ENCODE measurements at places on chromosomes 12 and 14. TPM values are rescaled to one million over a fixed set of nuclear protein-coding genes. Genes with fewer than 3 reads are reported as not detected.

GRCh38 chr14:60514741-60515491 lies 6.0 kb downstream of the SIX6 start:
- no peak for DNase-seq
- H3K27me3 ChIP-seq, result peaks cover 6% of the 10 kb centered on the region
- no peaks in the 10 kb centered on the region for H3K36me3 ChIP-seq
- H3K4me1 ChIP-seq, result peaks cover 33% of the 10 kb centered on the region
- no peak overlapping the region for H3K27ac ChIP-seq

- H3K4me3 ChIP-seq, result no peak overlapping the region
- no peaks in the 10 kb centered on the region for H3K4me1 ChIP-seq
- no peak for DNase-seq
- no peak overlapping the region for H3K27ac ChIP-seq
- no peaks in the 10 kb centered on the region for H3K36me3 ChIP-seq
- no peaks in the 10 kb centered on the region for H3K27me3 ChIP-seq
Observed at GRCh38 chr12:131872154-131873051, 22.0 kb upstream of the ULK1 start.

GRCh38 chr14:44070046-44070445 lies 437.0 kb downstream of the FSCB start:
- no peak overlapping the region for H3K4me3 ChIP-seq
- no peak overlapping the region for H3K27ac ChIP-seq
- no peak for DNase-seq
- H3K4me1 ChIP-seq, result no peaks in the 10 kb centered on the region

- no peak overlapping the region for H3K4me3 ChIP-seq
- H3K27ac ChIP-seq, result no peak overlapping the region
- no peaks in the 10 kb centered on the region for H3K4me1 ChIP-seq
Observed at GRCh38 chr12:97305651-97306050, 157.0 kb upstream of the RMST start.

- DNase-seq, result no peak
- H3K27me3 ChIP-seq, result no peaks in the 10 kb centered on the region
- peaks cover 16% of the 10 kb centered on the region for H3K4me1 ChIP-seq
- H3K4me3 ChIP-seq, result no peak overlapping the region
- H3K36me3 ChIP-seq, result no peaks in the 10 kb centered on the region
- no peak overlapping the region for H3K27ac ChIP-seq
Observed at GRCh38 chr14:100041271-100041670, 24.0 kb upstream of the EVL start.

- H3K36me3 ChIP-seq, result peaks cover 54% of the 10 kb centered on the region
- H3K4me3 ChIP-seq, result no peak overlapping the region
- peaks cover 25% of the 10 kb centered on the region for H3K4me1 ChIP-seq
- H3K27me3 ChIP-seq, result no peaks in the 10 kb centered on the region
- DNase-seq, result no peak
Observed at GRCh38 chr14:74902941-74903705, 19.9 kb downstream of the RPS6KL1 start.

DNA sequence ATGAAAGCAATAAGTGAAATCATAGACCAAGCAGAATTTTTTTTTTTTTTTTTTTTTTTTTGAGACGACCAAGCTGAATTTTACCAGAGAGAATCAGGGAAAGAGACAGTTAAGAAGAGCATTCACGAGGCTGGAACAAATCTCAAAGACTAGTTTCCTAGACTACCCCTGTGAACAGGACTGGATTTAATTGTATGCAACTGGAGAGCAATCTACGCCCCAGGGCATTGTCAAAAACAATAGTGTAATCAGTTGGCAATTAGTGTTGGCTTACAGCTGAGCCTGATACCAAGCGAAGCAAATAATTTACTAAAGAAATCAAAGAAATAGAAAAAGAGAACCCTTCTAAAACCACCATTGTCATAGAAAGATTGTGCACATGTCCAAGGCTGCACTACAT lies 232.9 kb upstream of the CPNE8 start:
- no peak overlapping the region for H3K4me3 ChIP-seq
- no peak overlapping the region for H3K27ac ChIP-seq
- no peaks in the 10 kb centered on the region for H3K36me3 ChIP-seq
- no peaks in the 10 kb centered on the region for H3K27me3 ChIP-seq

DNA sequence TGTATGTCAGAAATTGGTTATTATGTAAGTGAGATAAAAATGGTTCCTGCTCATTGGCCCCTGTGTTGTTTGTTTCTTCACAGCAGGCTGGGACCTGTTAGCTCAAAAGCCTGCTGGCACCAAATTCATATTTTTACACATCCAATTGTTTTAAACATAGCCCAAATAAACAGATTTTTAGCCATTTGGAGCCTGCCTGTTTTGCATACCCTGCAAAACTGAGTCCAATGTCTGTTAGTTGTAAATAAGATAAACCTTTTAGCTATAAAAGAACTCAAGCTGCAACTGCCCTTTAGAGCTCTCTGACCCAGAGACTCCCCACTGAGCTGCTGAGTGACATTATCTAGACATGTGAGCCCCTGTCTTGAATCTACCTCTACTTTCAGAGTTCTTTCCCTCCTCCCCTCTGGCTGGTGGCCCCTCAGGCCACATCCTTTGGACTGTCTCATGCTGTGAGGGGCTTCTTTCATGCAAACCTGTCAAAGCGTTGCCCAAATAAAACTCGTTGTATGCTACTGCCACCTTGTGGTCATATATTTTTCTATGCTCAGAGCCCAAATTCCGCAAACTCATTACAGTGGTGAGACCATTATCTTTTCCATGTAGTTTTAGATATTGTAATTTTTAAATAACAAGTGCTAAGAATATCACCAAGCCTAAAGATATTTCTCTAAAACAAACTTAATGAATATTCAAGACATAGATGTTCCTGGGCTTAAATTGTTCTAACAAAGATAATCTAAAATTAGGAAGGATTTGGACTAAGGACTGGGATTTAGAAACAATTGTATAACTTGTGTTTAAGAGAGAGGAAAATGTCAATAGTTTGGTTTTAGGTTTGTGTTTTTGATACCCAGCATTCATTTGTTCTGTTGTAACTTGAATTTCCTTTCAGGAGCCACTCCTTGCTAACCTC lies 337.9 kb downstream of the AACS start:
- no peak for DNase-seq
- no peak overlapping the region for H3K4me3 ChIP-seq
- no peaks in the 10 kb centered on the region for H3K27me3 ChIP-seq
- no peaks in the 10 kb centered on the region for H3K4me1 ChIP-seq
- no peaks in the 10 kb centered on the region for H3K36me3 ChIP-seq

- no peak for DNase-seq
- no peak overlapping the region for H3K27ac ChIP-seq
- no peak overlapping the region for H3K4me3 ChIP-seq
- no peaks in the 10 kb centered on the region for H3K36me3 ChIP-seq
- no peaks in the 10 kb centered on the region for H3K27me3 ChIP-seq
Observed at GRCh38 chr14:45145214-45145613, 9.5 kb downstream of the FANCM start.

- no peaks in the 10 kb centered on the region for H3K36me3 ChIP-seq
- H3K27me3 ChIP-seq, result no peaks in the 10 kb centered on the region
- no peak overlapping the region for H3K4me3 ChIP-seq
Observed at GRCh38 chr12:112528521-112528920, 109.8 kb downstream of the PTPN11 start.

DNA sequence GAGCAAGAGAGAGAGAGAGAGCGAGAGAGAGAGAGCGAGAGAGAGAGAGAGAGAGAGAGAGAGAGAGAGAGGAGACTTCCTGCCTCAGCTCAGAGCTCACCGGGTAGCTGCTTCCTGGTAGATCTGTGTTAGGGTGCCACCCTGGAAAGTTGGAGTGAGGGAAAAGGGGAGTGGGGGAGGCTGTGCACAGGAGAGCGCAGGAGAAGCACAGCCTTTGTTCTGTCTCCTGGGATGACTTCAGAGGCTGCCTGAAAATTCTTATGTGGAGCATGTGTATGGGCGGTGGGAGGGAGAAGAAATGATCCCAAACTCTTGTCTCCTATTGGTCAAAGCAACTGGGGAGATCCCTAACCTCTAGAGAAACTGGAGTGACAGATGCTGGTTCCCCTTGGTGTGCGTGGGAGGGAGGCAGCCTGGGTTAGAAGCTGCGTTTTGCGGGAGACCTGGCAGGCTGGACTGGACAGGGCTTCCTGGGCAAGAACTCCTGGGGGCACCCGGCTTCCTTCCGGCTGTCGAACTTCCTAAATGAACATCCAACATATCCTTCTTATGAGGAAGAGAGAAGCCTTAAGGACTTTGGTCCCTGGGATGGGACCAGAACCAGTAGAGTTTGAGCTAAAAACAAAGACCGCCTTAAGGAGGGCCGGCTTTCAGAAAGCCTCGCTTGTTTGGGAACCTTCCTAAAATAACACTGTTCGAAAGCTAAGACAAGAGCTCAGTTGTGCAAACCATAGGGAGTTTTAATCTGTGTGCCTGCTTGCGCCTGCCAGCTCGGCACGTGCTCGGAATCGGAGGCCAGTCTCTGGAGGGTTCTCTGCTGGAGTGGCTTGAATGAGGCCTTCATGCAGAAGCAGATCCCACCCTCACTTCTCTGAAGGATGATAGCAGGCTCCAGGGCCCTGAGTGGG lies 30.4 kb upstream of the BEGAIN start:
- no peak for DNase-seq
- H3K27ac ChIP-seq, result no peak overlapping the region
- no peak overlapping the region for H3K4me3 ChIP-seq
- H3K36me3 ChIP-seq, result no peaks in the 10 kb centered on the region
- H3K27me3 ChIP-seq, result no peaks in the 10 kb centered on the region
- peaks cover 5% of the 10 kb centered on the region for H3K4me1 ChIP-seq

GRCh38 chr14:90061685-90062126 lies at the start of gene KCNK13:
Gene KCNK13 (plus strand): TSS chr14:90061994. CDS start chr14:90062206, 212 bp downstream.
- peaks cover 44% of the 10 kb centered on the region for H3K27me3 ChIP-seq
- H3K27ac ChIP-seq, result no peak within 1 kb of the TSS
- peak within 1 kb of the TSS; percentile 59 for H3K4me3 ChIP-seq

DNA sequence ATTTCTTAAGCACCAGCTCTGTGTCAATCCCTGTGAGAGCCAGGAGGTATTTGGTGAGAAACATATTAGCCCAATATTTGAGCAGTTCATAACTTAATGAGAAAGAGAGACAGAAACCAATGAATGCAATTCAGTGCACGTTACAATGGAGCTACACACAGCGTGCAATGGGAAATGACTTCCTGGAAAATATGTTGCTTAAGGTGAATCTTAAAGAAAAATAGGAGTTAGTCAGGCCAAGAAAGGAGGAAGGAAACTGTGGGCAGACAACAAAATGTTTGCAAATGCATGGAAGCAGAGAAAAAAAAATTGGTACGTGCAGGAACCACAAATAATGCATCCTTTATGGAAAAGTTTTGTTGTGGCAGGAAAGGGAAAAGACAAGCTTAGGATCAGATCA lies 481.7 kb downstream of the BCAT1 start:
- H3K27me3 ChIP-seq, result no peaks in the 10 kb centered on the region
- no peaks in the 10 kb centered on the region for H3K36me3 ChIP-seq

DNA sequence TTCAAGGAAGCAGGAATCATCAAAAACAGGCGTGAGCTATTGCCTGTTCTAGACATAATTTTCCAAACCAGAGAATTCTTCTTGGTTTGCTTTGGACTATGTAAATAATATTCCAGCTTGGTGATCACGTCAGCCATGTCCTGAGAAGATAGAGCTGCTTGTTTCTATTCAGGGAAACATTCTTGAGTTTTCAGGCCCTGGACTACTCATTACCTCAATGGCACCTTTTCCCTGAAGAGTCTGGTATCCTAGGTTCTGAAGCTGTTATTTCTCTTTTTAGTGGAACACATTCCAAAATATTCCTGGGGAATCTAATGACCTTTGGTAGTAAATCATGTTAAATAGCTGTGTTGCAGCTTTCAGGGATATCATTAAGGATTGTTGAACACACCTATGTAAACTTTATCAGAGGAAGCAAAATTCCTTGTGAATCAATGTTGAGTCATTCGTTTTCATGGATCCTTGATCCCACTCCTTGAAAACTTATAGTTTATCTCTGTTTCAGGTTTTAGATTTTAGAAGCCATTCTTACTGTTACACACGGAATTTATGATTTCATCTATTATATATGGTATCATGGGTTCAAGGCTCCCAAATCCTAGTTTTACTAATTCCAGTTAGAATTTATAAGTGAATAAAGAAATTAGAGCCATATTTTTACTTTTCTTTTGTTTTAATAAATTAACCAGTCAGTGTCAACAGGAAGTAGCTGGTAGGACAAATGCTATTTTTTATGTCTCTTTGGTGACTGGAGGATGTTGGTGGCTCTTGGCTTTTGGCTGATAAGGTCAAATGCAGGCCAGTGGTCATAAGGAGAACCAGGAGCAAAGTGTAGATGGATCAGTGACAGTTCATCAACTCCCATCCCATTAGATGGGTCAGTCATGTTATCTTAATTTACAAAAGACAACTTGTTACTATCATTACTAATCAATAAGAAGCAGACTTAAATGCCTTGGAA lies 380.1 kb downstream of the ZFP36L1 start:
- H3K4me1 ChIP-seq, result peaks cover 28% of the 10 kb centered on the region
- DNase-seq, result no peak
- no peaks in the 10 kb centered on the region for H3K27me3 ChIP-seq
- no peak overlapping the region for H3K4me3 ChIP-seq

- no peak for DNase-seq
- no peak overlapping the region for H3K4me3 ChIP-seq
- H3K27ac ChIP-seq, result no peak overlapping the region
- H3K4me1 ChIP-seq, result no peaks in the 10 kb centered on the region
- no peaks in the 10 kb centered on the region for H3K27me3 ChIP-seq
- no peaks in the 10 kb centered on the region for H3K36me3 ChIP-seq
Observed at GRCh38 chr12:69843608-69844007, 18.6 kb downstream of the MYRFL start.

GRCh38 chr12:13443498-13443897 lies 247.0 kb downstream of the EMP1 start:
- H3K27me3 ChIP-seq, result no peaks in the 10 kb centered on the region
- DNase-seq, result peak; percentile 90
- H3K27ac ChIP-seq, result no peak overlapping the region
- no peaks in the 10 kb centered on the region for H3K36me3 ChIP-seq

- no peak for DNase-seq
- no peak overlapping the region for H3K4me3 ChIP-seq
- H3K27ac ChIP-seq, result no peak overlapping the region
- H3K4me1 ChIP-seq, result no peaks in the 10 kb centered on the region
Observed at GRCh38 chr12:34048714-34049113, 26.4 kb downstream of the ALG10 start.

DLGAP5 gene
- total RNA-seq, result 0.69 TPM

AQP6 gene
- not detected for total RNA-seq

DIO2 gene
- total RNA-seq, result 31.5 TPM

CLEC1B gene
- total RNA-seq, result not detected

CLEC4A gene
- total RNA-seq, result 0.40 TPM

OAS2 gene
- total RNA-seq, result 4.8 TPM

MYF5 gene
- not detected for total RNA-seq

SOAT2 gene
- total RNA-seq, result not detected

ASB2 gene
- total RNA-seq, result 103 TPM

PMCH gene
- not detected for total RNA-seq
